Activated CD4-positive, CD25-positive, alpha-beta regulatory T cell treated with anti-CD3 and anti-CD28 coated beads, Interleukin-2, amount 50 U/mL, for 24 hours (primary cell): ENCODE measurements at places on chromosomes 11 and 22.

DNA sequence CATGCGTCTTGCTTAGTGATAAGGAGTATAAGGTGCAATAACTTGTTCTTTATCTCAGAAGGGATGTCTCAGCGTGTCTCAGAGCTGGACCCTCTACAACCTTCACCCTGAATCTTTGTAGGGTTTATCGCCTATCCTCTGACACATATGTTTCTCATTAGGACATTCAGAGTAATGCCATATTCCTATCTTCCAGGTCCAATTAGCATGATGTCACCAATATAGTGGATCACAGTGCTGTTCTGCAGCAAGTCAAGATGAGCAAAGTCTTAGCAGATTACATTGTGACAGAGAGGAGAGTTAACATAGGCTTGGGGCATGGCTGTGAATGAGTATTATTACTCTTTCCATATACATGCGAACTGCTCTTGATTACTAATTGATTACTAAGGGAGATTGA lies 110.3 kb upstream of the CLPB start:
- ATAC-seq: no peak

DNA sequence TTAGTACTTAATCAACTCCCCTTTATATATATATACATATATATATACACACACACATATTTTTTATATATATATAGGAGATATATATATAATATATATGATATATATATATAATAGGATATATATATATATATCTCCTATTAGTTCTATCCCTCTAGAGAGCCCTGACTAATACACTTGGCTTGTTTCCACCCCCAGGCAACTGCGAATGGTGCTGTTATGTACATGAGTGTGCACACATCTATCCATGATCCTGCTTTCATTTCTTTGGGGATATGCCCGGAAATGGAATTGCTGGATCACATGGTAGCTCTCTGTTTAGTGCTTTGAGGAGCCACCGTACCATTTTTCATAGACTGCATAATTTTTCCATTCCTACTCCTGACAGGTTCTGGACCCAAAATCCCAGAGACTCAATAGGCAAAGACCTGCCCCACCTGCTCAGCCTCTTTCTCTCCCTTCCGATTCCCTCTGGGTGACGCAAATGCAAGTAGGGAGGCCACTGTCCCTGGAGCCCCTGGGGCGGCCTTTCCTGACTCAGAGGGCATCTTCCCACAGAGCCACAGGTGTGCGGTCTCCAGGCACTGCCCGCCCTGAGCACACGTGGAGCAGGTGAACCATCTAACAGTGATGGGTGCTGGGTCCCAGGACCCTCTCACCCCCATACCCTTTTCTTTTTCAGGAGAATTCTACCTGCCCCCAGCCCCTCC lies 12.0 kb downstream of the FGF3 start:
- ATAC-seq: no peak

GRCh38 chr11:2142762-2143202 lies 3.6 kb upstream of the IGF2 start:
- ATAC-seq: peak; percentile 91

DNA sequence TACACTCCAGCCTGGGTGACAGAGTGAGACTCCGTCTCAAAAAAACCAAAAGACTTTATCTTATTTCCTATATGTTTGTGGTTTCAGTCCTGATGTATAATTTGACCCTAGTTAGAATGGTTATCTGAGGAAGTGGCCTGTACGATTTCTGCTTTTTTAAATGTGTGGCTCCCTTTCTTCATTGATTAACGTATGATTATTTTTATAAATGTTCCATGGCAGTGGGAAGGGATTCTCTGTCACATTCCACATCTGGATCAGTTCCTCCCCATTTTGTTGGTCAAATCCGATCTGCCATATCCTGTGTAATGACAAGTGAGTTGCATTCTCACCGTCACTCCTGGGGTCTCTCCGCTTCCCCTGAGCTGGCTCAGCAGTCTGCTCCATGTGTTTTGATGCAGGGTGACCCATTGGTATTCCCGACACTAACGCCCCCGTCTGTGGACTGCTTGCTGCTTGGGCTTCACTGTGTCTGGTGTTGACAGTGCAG lies 20.3 kb downstream of the NEAT1 start:
- no peak for ATAC-seq

- no peak for ATAC-seq
Observed at GRCh38 chr11:132632641-132633124, 899.6 kb downstream of the OPCML start.

DNA sequence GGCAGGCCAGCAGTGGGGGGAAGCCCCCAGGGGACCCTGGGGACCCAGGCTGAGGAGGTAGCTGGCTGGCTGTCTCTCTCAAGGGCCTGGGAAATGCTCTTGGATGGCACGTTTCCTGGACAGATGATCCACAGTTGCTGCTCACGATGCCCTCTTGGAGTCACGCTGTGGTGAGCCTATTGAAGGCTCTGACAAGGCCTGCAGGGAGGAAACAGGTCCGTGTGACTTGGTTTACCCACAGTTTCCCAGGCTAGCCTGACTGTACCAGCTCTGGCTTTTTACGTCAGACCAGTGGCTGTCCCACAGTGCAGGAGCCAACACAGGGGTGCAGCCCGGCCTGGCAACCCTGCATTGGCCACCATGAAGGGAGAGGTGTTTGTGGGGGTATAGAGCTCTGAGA lies 29.2 kb upstream of the PPARA start:
- ATAC-seq: no peak

DNA sequence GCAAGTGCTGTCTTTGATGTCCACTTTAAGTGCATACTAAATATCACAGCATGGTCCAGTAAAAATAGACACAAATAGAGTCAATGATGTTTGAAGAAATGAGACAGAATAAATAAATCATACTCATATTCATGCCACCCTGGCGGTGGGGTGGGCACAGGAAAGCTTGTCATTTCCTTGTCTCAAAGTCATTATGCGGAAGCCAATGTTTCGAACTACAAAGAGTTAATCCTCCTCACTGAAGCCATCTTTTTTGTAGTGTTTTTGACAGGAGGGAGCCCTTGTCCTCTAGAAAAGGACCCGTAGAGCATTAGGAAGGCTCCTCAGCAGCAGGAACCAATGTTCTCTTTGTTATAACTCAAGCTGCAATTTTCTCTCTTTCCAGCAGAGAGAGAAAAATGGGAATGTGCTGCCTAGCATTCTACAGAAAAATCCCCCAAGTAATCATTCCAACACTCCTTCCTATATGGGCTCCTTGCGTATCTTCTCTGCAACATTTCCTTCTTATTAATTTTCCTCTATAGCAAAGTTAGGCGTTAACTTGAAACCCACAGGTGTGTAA lies 30.6 kb downstream of the SC5D start:
- ATAC-seq: no peak

DNA sequence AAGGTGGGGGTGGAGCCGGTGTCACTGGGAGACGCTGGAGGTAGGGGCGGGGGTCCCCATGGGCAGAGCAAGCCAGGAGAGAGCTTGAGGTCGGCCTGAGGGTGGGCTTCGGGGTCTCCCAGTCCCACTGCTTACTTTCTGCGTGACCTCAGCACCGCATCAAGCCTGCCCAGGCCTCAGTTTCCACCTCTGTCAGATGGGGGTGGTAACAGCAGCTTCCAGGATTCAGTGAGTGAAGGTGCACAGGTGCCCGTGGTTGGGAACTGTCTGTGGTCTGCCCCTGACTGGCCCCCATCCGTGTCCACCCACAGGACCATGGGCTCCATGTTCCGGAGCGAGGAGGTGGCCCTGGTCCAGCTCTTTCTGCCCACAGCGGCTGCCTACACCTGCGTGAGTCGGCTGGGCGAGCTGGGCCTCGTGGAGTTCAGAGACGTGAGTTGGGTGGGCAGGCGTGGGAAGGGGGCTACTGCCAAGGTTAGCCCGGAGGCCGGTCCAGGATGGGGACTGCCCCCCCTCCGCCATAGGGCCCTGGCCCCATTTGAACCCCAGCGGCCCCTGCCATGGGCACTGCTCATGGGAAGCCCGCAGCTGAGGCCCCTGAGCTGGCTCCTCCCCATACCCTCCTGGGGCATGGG lies 2.2 kb downstream of the TCIRG1 start:
- no peak for ATAC-seq

DNA sequence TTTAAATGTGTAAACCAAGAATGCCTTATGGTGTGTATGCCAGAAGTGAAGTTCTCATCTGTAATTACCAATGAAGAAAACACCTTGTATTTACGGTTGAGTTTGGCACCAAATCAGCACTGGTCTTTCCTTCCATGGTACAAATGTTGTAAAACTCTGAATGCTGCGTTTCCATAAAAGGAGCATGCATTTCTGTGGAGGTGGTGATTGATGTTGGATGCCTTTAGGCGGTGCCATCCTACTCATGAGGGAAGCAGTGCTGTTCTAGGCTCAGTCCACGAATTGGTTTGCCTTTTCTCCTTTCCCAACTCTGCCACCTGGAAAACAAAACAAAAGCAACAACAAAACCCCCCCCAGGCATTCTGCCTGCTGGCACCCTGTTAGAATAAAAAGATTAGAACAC lies 124.4 kb downstream of the TEAD1 start:
- ATAC-seq: no peak

- peak; percentile 52 for ATAC-seq
Observed at GRCh38 chr11:67053896-67054329, 2.7 kb upstream of the RHOD start.

- ATAC-seq: no peak
Observed at GRCh38 chr22:33114565-33114964, 56.4 kb upstream of the SYN3 start.

DNA sequence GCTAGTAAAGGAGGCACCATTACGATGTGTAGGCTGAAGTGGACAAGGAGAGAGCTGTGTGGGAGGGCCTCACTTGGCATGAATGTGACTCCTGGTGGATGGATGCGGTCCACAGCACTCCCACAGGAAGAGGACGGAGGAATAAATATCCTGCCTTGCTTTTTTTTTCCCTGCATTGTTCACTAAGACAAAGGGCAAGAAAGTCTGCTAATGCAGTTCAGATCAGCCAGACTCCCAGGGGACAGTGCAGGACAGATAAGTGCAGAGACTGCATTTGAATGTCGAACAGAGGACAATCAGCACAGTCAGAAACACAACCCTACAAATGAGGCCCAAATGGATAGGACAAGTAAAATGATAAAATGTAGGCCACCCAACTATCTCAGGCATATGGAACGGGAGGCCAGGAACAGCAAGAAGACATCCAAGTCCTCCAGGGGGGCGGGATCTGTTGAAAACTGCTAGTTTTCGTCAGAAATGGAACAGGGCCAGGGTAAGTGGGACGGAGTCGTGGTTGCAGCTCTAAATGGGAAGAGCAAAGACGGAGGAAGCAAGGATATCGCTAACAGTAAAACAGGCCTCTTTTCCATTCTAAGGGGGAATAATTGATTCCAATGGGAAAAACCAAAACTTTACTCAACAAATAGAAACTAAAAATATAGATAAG lies 25.2 kb upstream of the OR8B8 start:
- no peak for ATAC-seq

DNA sequence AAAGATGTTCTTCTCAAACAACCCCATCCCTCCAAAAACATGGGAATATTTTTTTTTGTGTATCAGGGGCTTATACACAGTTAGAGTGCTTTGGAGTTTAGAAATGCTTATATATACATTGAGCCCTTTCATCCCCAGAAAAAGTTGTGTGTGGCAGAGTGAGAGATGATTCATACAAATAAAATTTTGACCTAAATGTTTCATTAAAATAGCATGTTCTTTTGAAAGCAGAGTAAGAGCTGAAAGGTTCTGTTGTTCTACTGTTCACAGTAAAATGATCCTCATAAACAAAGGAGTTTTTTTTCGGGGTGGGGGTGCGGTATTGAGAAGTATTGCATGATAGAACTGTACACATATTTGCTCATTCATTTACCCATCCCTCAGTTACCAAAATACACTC lies 512.4 kb downstream of the DLG2 start:
- ATAC-seq: no peak

DNA sequence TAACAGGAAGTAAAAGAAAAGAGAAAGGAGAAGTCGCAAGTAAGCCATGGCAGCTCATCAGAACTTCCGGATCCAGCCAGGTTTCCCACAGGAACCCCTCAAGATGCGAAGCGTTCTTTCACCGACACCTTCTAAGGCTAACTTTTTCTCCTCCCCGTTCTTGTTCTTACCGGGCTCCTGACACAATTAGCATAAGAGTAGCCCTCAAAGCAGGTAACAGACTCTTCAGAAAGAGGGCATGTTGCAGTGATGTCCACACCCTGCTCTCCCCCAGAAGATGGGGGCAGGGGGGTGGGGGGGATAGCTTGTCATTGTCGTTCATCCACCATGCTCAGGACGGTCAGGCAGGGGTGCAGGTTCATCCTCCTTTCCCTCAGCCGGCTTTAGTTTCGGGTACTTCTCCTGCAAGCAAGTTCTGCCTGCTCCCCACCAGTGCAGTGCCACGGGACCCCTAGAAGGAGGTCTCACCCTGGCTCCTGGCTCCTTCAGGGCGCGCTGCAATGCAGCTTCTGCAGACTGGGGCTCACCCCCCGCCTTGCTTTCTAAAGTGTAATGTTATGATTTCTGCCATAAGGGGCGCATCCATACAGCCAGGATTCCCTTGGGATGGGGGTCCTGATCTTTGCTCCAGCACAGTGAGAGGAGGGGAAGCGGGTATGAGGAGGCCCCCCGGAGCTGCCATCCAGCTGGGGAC lies 2.3 kb downstream of the OPCML start:
- no peak for ATAC-seq

DNA sequence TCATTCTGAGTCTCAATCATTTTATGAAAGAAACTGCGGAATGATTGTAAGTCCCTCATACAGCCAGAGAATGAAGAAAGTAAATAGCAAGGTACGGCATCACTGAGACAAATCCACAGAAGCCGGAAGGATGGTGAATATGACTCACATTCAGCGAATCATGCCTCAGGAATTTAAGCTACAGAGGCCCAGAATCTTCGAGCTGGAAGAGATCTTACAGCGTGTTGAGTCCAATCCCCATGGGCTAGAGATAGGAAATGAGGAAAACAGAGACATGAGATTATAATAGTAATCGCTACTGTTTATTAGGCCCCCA lies 173.2 kb downstream of the KIF18A start:
- ATAC-seq: no peak

- no peak for ATAC-seq
Observed at GRCh38 chr11:77406396-77406795, 67.5 kb downstream of the PAK1 start.

GRCh38 chr11:90646706-90647105 lies 423.9 kb upstream of the CHORDC1 start:
- ATAC-seq: no peak

DNA sequence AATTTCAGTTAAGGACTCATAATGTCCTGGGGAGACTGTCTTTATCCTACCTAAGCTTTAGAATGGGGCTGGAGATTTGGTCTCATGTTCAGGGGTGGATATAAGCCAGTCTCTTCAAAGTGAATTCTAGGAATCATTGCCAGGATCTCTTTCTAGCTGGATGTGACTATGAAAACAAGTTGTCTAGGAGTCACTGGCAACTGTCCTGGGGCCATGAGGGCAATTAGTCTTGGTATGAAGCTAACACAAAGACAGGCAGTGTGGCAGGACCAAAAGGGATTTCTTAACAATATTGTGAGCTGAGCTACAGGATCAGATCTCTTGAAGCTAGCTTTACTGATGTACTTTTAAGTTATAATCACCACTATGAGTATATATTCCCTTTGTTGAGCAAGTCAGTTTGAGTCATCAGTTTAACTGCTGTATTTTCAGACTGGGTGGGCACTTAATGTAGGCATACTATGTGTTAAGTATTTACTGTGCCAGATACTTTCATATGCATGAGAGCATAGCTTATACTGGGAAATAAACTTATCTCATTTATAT lies 390.0 kb upstream of the CCDC90B start:
- ATAC-seq: no peak
